ENCODE measurements at places on chromosomes 7 and 10. TPM values are rescaled to one million over a fixed set of nuclear protein-coding genes. Genes with fewer than 3 reads are reported as not detected.

- DNase-seq: no peak
Measured at GRCh38 chr7:51298912-51299311, 17.7 kb downstream of the COBL start.

Gene PKD2L1
- polyA plus RNA-seq: not detected

Gene PRXL2A
- polyA plus RNA-seq: 5.2 TPM

DNA sequence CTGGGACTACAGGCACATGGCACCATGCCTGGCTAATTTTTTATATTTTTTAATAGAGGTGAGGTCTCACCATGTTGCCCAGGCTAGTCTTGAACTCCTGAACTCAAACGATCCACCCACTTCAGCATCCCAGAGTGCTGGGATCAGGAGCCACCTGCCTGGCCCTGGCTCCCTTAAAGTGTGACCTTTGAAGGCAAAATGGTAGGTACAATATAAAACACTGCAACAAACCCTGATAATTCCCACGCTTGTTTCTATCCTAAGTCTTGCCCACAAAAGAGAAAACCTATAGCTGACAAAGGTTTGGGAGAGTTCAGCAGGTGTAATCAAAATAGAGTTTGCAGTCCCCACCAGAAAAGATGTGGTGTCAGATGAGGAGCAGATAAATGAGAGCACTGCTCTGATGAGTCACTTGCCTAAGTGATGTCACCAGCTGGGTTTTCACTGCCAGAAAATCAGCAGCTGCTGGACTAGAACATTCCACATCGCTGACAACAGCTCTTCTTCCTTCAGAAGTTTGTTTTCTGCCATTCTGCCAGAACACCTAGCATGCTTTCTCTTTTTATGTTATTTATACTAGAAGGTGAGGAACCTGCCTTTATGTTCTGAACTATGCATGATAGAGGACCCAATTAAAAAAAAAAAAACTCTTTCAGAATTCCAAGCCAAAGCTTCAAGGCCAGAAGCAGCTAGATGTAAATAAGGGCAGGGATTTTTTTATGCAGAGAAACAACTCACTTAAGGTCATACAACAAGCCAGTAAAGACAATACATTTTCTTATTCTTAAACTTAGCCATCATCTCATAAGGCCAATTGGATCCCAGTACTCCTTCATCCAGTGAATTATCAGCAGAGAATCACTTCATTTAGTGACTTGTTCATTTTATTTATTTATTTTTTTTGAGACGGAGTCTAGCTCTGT is 18.0 kb downstream of the PURB start:
- DNase-seq: peak; percentile 64

Gene NRAP
- polyA plus RNA-seq: not detected

GRCh38 chr10:61503051-61503450 is 49.9 kb upstream of the TMEM26 start:
- DNase-seq: no peak

Gene NANOS1
- polyA plus RNA-seq: 0.58 TPM

Gene ZCWPW1
- 0.89 TPM for polyA plus RNA-seq

- peak; percentile 26 for DNase-seq
Measured at GRCh38 chr7:116859323-116859722, 3.1 kb upstream of the CAPZA2 start.

Gene NPC1L1
- 0.42 TPM for polyA plus RNA-seq

- no peak for DNase-seq
Measured at GRCh38 chr10:27770181-27770580, 24.6 kb upstream of the MKX start.

DNA sequence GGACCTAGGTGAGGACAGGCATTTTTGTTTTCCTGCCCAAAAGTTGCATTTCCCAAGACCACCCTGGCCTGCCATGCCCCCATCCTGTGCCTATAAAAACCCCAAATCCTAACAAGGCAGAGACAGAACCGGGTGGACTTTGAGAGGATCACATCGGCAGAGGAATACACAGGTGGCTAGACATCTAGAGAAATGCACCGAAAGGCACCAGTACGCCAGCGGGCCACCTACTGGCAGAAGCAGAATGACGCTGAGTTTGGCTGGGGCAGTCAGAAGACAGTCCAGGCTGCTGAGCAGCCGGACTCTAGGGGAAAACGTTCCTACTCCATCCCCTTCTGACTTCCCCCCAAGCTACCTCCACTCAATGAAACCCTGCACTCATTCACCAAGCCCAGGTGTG is 2.8 kb downstream of the AKR1C4 start:
- DNase-seq: no peak

- DNase-seq: no peak
Measured at GRCh38 chr7:102044641-102044983, 227.2 kb downstream of the CUX1 start.

GRCh38 chr7:143892527-143893300 is 9.3 kb downstream of the TCAF1 start:
- DNase-seq: no peak

DNA sequence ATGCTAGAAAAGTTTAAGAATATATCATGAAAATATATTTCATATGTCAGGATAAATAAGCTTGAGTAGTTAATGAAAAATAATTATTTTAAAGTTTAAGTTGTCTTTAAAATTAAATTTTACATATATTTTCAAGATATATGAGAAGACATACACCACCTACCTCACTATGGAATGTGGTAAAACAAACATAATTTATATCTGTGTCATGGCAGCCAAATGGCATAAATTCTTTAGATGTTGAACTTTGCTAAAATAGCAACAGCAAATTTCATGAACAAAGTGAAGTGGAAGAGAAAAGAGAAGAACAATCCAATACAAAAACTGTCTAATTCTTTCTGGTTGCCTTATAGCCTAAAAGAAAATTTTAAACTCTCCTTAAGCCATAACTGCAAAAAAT is 39.6 kb upstream of the SLC16A12 start:
- no peak for DNase-seq

Gene AGAP4
- 13.0 TPM for polyA plus RNA-seq
